C1 segment of cervical spinal cord (tissue), 14 donors: ENCODE measurements at places on chromosomes 12 and 14.

DNA sequence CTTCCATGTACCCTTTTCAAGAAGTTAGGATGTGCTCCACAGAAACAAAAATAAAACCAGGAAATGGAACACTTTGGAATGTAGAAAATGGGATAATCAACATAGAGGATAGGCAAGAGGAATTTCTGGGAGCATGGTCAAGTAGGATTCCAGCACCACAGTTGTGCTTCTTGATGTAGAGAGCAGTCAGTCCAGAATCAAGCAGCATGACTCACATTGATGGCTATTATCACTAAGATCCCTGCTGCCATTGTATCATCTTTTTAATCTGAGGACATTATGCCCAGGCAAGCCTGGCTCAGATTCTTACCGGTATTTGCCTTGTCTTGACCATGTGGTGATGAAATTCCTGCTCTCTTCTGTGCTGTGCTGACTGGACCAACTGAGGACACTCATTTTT, 5.7 kb downstream of the ETFRF1 start:
- DNase-seq, result no peak

DNA sequence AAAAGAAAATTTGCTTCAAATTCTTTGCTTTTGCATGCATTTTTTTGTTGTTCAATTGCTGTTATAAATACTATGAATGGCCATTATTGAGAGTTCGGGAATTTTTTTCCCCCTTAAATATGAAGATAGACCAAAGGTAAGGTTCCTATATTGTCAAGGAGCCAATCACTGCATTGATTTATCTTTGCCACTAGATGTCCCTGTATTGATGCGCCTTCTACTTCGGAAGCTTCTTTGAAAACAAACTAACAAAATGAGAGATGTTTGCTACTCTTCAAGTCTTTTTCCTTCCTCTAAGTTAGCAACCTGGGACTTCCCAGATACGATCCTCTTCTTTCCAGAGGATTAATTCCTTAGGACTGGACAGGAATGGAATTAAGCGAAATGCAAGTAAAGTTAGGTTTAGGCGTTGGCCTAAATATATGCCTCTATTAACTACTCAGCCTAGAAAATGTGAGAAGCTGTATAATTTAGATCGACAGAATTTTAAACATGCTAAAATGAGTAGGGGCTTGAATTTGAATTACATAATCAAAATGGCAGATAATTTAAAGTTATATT, 318.1 kb downstream of the AEBP2 start:
- no peak for DNase-seq

DNA sequence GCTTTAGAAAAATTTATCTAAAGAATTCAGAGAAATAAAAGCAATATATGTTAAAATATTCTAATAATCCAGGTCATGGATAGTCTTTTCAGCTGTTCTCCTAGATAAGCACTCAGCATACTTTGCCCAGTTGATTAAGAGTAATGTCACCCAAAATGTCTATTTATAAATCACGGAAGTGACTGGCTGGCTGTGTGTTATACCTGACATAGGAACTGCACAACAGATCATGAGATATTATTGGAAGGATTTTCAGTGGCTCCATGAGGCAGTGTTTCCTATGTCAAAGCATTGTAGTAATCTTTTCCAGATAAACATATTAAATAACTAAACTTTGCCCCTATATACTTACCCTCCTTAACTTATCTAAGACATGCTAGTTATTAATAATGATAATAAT, 128.8 kb downstream of the ITPR2 start:
- DNase-seq, result no peak

DNA sequence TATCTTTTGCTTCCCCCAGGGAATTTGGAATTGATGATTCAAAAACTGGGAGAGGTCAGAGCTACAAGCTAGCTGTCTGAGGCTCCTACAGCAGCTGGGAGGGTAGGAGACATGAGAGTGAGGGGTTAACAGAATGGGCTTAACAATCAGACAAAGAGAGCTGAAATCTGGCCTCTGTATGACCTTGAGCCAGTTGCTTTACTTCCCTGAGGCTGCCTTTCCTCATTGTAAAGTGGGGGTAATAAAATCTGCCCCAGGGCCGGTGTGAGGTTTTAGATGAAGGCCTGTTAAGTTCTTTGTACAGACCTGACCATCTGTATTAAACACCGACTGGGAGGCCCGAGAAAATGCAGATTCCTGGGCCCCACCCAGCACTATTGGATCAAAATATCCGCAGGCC, 164.3 kb upstream of the NOS1 start:
- DNase-seq, result no peak

- DNase-seq, result no peak
Observed at GRCh38 chr14:60482743-60483142, 3.1 kb downstream of the C14orf39 start.

- DNase-seq, result no peak
Observed at GRCh38 chr12:86613311-86613710, 357.1 kb upstream of the MGAT4C start.

DNA sequence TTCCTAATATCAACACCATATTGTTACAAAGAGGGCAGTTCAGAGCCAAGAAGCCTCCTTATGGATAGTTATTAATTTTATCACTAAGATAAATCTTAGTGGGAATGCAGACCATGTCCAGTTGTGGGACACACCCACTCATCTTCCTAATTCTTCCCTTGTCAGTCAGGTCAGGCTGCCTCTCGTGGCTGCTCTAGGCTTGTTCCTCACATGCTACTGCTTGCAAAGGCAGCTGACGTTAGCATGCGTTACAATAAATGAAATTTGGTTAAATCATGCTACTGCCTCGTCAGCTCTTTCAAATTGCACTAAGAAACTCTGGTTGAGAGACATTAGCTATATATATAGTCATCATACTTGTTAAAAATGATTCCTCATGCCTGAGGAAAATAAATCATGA, 108.4 kb downstream of the CAND1 start:
- no peak for DNase-seq

DNA sequence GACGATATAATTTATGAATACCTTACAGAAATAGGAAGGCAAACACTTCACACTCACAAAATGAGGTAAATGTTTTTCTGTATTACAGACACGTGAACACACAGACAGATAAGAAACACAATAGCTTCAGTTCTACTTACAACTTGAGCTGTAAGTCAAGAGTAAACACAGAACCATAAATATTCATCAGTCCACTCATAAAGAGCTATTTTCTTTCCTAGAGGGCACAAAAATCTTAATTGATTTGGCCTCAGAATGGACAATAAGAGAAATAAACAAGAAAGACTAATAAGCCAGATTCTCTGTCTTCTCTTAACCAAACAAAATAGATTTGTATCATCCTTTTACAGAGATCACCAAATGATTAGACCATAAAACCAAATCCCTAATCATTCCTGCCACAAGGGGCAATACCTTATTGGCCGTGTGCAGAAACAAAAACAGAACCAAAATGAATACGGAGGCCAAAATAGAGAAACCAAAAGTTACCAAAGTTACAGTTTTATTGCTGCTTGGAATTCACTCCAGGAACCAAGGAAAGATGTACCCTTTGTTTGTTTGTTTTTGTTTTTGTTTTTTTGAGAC, 38.1 kb upstream of the GARIN2 start:
- no peak for DNase-seq

GRCh38 chr14:22007363-22007762, 333.7 kb upstream of the OR4E1 start:
- no peak for DNase-seq

DNA sequence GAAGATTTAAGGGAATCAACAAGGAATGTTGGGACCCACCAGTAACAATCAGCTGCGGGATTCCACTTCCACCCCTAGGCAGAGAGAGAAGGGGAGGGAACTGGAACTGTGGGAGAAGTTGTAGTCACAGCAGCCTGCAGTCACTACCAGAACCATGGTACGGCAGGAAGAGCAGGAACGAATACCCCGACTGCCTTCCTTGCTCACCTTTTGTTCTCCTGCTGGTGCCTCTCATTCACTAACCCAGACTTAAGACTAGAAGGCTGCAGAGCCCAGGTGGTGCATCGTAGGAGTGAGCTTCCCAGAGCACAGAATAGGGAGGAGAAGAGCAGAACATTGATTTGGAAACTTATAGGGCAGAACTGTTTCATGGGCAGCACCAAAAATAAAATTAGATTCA, 154.2 kb downstream of the DYRK2 start:
- no peak for DNase-seq

- no peak for DNase-seq
Observed at GRCh38 chr12:25058012-25058411, 109.1 kb upstream of the BCAT1 start.

- DNase-seq, result no peak
Observed at GRCh38 chr12:42859612-42860011, 270.1 kb upstream of the PRICKLE1 start.

GRCh38 chr14:105068818-105069217, 3.6 kb upstream of the GPR132 start:
- no peak for DNase-seq

- DNase-seq, result no peak
Observed at GRCh38 chr12:108622421-108622820, 11.3 kb downstream of the SELPLG start.

GRCh38 chr14:99687284-99688209, 3.4 kb downstream of the CYP46A1 start:
- no peak for DNase-seq

- no peak for DNase-seq
Observed at GRCh38 chr12:51320695-51321320, 3.2 kb downstream of the BIN2 start.

DNA sequence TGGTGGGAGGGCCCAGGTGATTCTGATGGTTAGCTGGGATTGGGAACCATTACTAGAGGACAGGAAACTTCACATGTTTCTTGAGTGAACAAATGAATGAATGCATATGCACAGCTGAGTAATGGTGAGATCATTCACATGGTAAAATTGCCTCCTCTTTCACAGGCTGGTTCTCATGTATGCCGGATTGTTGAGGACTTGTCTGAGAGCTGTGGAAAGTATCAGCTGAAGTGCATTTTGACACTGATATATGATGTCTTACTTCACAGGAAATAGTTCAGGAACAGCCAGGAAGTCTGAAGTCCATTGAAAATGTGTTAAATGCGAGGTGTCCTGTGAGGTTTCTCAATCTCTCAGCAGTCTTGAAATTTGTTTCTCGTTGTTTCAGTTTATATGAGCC, 77.6 kb upstream of the DACT1 start:
- no peak for DNase-seq

GRCh38 chr12:23760495-23760894, 189.0 kb downstream of the SOX5 start:
- no peak for DNase-seq

DNA sequence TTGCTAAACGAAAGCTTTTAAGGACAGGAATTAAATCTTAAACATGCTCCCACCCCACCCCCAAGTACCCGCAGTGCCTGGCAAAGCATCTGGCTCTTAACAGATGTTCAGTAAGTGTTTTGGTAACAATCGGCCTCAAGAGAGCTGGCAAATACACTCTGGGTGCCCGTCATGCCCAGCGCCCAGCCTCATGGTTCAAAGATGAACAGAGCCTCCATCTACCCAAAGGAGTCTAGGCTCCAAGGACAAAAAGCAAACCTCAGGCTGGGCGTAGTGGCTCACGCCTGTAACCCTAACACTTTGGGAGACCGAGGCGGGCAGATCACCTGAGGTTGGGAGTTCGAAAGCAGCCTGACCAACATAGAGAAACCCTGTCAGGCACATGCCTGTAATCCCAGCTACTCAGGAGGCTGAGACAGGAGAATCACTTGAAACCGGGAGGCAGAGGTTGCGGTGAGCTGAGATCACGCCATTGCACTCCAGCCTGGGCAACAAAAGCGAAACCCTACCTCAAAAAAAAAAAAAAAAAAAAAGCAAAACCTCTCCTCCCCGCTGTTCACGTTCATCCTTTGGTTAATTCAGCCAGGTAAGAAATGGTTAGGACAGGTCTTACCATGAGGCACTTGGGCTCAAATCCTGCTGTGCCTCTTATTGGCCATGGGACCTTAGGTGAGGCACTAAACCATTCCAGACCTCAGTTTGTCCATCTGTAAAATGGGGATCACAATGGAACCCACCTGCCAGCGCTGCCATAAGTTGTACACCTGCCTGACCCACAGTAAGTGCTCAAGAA, 151.3 kb downstream of the BCL11B start:
- DNase-seq, result no peak
